ENCODE measurements at places on chromosomes 3 and 15.

DNA sequence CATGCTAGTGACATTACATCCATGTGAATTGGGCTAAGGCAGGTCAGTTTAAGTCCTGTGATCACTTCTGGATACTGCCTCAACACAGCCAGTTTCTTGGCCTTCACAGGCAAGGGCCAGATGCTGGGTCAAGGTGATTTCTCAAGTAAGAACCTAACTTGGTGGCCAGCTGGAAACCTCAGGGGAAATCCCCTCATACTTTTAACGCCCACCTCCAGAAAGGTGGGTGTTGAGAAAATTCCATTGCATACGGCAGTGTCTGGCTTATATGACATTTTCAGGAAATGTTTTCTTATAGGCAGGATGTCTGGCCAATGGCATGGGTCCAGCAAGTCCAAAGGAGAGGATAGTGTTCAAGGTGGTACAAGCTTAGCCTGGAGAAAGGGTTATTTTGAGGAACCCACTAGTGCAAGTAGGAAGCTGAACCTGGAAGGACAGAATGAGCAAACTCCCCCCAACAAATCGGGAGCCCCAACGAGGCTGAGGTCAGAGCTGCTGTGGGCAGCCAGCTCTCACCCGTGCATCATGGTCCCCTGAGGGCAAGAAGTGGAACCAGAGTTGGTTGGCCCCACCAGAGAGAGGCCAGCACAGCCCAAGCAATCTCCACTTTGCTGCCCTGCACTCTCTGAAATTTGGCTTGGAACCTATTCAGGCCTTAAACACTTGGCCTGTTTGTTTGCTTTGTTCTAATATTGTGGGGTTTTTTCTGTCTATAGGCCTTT, 135.4 kb downstream of the PDE8A start:
- no peak for DNase-seq

GRCh38 chr3:29760226-29760685, 479.4 kb downstream of the RBMS3 start:
- DNase-seq = no peak

- no peak for DNase-seq
Measured at GRCh38 chr3:46690798-46691197, 2.7 kb downstream of the ALS2CL start.

DNA sequence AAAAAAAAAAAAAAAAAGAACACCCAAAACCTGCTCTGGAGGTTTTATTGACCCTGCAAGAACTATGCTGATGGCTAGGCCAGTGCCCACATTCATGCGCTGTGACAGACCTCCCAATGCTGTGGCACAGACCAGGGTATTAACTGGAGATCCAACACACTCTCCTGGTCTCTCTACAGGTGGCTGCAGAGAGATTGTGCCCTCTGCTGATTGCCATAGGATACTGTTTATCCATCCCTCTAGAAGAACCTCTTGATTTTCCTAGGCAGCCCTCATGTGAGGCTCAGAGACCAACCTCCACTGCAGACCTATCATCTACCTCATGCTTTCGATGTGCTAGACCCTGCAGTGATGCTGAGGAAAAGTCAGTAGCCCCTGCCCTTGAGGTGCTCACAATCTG, 125.5 kb upstream of the TRIM42 start:
- DNase-seq = no peak

DNA sequence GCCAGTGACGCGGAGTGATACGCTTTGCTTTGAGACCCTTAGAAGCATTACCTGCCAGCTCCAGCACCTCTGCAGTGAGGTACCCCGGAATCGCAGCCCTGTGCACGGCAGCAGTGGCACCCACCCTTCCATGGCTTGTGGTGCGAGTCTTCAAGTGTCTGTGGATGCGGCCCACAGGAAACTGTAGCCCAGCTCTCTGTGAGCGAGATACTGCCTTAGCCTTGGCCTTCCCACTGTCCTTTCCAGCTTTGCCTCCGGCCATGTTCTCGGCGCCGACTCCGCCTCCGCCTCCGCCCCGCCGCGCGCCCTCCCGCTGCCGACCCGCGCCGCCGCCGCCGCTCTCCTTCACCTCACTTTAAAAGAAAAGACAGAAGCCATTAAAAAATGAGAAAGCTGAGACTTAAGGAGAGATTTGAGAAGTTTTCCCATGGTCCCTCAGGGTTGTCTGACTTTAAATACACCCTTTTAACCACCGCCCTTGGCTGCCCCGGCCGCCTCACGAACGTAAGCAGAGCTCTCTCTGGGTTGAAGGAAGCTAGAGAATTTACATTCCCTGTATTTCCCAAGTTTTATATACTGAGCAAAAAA, 78.5 kb upstream of the FAM174B start:
- DNase-seq = no peak

GRCh38 chr15:84907731-84908130, 23.3 kb downstream of the SLC28A1 start:
- no peak for DNase-seq

- no peak for DNase-seq
Measured at GRCh38 chr15:45869034-45869668, 234.3 kb downstream of the SQOR start.

DNA sequence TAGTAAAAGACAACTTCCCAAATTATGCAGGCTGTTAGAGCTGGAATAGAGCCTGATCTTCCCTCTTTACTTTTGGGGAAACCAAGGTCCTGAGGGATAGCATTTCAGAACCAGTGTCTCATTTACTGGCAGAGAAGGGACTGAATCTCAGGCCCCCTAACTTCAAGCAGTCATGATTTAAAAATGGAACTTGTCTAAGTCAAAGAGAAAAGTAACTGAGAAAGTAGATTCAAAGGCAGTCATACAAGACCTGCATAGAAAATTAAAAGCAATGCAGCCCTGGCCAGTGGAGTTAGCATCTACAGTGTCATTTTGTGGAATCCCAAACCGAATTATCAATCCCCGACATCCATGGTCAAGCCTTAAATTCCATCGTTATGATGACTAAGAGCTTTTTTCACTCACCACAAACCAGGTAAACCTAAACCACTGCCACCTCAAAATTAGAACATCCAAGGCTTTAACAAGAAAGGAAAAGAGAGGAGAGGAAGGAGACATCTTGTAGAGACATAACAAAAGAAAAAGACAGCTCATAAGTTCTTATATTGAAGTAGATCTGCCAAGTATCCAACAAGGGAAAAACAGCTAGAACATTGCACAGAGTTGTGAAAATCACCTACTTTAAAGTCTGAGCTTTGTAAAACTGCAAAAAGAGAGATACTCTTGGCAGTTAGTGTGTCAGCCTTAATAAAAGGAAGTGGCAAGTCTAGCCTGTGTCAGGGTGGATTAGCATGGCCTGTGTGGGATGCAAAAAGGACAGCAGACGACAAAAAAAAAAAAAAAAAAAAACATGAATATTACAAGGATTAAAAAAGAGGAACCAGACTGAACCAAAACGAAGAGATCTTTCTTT, 54.1 kb upstream of the CCR2 start:
- DNase-seq = no peak

DNA sequence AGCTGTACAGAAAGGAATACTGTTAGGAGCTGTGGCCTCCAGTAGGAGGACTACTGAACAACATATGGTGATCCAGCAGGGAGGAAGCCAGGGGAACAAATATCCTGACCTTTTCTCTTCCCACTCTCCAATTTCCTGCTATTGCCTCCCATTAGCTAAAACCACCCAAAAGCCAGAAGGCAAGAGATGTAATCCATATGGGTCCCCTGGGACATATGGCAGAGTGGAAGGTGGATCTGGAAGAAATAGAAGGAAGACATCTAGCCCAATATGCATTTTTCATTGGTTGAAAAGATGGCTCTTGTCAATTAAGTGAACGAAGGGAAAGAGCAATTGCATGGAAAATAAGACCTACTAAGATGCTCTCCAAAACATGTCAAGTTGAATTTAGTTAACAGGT, 167.2 kb downstream of the CNTN3 start:
- no peak for DNase-seq

DNA sequence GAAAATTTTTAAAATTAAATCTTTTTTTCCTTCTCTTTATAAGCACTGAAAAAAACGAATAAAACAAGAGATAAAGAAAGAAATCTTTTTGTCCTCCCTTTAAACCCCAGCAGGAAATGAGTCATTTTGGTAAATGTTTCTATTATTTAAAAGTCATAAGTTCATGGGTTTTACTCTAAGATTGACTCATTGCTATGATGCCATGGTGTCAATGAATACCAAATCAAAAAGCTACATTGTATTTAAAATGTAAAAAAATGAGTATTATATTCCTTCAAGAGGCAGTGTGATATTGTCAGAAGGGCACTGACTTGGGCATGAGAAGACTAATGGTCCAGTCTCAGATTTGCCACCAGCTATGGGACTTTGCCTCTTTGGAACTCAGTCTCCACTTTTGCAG, 303.4 kb upstream of the DNAJC19 start:
- DNase-seq = no peak

DNA sequence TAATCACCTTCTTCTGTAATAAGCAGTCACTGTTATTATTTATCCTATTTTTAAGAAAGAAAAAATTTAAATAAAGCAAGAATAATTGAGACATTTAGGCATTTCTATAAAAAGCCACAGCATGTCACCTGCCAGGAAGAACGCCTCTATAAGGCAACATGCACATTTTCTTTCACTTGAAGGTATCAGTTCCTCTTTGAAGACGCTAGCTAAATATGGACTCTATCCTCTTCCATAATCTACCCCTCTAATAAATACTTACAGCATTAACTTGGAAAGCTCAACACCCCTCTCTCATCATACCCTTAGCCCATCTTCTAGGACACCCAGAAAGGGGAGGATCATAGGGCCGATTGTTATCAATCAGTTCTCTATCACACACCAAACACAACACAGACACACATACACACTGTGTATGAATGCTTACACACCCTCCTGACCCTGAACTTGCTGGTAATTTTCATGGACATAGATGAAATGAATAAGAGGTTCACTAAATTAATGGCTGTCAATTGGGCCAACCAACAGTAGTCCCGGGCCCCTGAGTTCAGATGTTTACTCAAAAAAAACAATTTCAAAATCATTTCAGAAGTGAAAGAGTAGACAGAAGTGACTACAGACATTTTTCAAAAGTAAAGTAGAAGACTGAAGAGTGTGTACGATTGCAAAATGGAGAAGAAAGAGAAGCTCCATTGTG, 102.5 kb downstream of the ZMAT3 start:
- no peak for DNase-seq

DNA sequence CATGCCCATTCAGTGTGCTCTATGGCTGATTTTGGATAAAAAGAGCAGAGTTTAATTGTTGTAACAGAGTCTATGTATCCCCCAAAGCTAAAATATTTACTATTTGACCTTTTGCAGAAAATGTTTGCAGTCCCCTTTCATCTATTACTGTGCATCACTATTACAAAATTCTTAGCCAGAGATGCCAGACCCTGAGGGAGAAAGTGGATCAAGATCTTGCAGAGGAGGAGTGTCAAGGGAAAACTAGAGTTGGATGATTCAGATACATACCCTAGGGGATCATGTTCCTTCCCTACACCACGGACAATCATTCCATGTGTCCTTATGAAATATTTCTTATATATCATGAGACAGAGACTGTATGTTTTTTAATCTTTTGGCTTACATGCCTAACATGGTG, 68.6 kb upstream of the TPRG1 start:
- no peak for DNase-seq

- no peak for DNase-seq
Measured at GRCh38 chr3:64467255-64467944, 220.4 kb downstream of the ADAMTS9 start.

- DNase-seq = no peak
Measured at GRCh38 chr3:31252216-31253185, 280.2 kb upstream of the STT3B start.

DNA sequence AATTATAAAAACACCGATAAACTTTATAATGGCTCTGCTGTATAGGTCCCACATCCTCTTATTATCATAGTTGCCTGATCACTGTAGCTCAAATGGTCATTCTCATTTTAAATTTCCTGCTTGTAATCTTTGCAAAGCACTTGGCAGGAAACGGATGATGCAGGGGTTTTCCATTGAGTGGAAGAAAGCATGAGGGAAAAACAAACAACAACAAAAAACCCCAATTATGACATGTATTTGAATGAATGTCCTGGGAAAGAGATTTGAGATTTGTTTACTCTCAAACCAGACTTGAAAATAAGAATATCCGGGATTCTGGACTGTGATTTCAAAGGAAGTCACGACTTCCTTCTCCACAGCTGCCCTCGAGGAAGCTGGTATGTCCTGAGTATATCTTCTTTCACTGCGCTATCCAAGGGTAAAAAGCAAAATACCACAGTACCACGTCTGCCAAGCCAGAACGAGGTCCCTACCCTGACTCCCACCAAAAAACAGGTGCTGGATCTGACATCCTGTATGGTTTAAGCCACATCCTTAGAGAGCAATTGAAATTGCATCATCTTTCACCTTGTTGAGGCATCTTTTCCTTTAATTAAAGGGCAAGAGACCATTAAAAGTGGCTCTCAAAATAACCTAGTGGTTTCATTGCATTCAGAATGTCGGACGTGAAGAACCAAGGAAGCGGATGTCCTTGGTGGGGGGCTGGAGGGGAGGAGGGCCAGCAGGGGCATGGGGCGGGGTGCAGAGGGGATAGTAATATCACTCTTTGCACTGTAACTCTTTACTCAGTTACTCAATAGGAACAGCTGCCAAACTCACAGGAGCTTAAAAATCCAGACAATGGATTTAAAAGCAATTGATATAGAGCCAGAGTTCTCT, 13.5 kb upstream of the TIPIN start:
- no peak for DNase-seq

- DNase-seq = no peak
Measured at GRCh38 chr3:23741036-23741706, 64.6 kb upstream of the UBE2E1 start.

DNA sequence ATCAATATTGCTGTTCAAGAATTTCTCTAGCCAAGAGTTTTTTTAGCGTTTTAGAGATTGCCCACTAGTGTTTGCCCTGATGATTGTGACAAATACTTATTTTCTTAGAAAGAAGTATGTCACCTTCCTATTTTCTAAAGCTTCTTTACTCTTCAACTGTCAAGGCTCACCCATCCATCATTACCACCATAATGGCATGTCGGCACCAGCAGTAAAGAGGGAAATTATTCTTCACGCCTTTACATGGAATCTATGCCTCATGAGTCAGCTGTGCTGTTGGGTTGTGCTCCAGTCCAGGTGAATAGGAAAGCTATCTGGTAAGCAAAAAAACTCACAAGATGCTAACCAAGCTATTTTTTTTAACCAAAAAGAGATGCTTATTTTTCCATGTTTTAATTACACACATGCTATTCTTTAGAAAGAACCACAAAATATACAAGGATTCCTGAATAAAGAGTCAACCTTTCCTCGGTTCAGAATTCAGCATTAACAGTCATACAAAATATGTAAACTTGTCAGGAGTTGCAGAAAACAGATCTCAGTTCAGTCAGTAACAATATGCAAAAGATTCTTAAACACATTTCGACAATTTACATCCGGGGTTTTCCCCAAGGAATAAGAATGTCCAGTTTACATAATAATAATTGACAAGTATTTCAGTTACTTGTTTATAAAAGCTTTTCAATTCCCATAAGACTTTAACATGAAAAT, 128.0 kb downstream of the ATP8B4 start:
- no peak for DNase-seq

DNA sequence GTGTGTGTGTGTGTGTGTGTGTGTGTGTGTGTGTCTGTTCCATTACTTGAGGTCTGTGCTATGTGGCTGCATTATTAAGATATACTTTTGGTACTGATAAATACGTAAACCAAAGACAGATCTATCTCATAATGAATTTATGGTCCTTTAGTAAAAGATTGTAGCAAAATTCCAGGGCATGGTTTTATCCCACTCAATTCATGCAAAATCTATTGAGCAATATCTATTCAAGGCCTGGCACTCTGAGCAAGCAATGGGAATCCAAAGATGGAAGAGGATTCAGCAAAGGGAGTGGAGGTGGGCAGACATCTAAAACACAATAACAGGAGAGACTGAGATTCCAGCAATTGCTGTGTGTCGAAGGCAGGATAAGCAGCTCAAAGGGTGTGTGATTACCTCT, 86.8 kb downstream of the RFTN1 start:
- no peak for DNase-seq
